Fibroblast of skin of left biceps (primary cell): ENCODE measurements at places on chromosomes 12 and 14.

- DNase-seq, result peak; percentile 71
These were observed 8.6 kb upstream of the ASB2 start for GRCh38 chr14:93984987-93985410.

- DNase-seq, result peak; percentile 15
These were observed 1.2 kb upstream of the CPNE8 start for GRCh38 chr12:38906482-38907200.

DNA sequence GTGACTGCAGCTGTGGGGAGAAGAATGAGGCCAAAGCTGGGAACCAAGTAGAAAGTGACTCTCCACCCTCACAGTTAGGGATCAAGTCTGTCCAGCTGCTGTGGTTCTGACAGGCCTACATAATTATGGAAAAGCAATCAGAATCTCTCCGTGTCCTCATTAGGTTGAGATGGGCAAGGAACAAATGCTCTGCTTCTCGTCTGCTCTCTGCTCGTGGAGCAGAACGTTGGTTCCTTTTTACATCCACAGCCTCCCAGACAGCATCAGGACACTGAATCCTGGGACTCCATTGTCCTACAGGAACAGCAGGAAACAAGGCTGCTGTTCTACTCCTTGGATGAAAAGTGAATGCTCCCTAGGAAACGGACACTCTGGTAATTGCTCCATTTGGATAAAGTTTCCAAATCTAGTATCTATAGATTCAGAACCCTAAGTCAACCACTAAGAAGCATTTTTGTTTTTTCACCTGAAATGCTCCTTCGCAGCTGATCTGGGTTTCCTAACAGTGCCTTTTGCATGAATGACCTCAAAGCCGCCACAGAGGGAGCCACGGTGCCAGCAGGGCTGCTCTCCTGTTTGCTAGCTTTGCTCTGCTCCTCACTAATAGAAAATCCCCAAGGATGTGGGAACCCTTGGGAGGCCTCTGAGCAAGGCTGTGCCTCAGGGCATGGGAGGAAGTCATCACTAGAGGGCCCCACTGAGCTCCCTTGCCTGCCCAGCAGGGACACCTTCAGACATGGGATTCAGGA lies 102.0 kb downstream of the EGLN3 start:
- DNase-seq, result no peak

- DNase-seq, result no peak
These were observed 210.6 kb downstream of the PHLDA1 start for GRCh38 chr12:75820848-75821578.

GRCh38 chr14:22522466-22522957 lies 66.5 kb downstream of the DAD1 start:
- DNase-seq, result no peak

DNA sequence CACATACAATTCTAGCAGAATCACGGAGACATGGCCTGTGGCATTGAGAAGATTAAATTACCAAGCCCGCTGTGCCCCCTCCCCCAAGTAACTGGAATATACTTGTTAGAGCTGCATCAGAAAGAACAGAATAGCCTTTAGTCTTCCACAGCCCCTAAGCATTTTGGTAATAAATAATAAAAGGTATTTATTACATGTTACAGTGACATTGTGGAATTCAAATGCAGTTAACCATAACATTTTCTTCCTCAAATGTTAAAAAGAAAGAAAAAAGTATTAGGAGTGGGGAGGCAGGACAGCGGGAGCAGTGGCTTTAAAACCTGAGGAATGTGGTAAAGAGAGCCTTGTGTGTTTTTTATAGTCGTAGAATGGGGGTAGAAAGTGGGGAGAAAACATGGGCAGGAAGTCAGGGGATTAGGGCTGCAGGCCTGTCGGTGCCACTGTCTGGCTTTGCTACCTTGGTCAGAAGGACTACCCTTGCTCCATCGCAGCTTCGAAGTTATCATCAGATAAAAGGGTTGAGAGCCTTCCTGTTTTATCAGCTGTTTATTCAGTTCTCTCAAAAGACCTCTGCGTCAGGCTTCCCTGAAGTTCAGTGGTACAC lies 255.9 kb downstream of the MSRB3 start:
- DNase-seq, result no peak

DNA sequence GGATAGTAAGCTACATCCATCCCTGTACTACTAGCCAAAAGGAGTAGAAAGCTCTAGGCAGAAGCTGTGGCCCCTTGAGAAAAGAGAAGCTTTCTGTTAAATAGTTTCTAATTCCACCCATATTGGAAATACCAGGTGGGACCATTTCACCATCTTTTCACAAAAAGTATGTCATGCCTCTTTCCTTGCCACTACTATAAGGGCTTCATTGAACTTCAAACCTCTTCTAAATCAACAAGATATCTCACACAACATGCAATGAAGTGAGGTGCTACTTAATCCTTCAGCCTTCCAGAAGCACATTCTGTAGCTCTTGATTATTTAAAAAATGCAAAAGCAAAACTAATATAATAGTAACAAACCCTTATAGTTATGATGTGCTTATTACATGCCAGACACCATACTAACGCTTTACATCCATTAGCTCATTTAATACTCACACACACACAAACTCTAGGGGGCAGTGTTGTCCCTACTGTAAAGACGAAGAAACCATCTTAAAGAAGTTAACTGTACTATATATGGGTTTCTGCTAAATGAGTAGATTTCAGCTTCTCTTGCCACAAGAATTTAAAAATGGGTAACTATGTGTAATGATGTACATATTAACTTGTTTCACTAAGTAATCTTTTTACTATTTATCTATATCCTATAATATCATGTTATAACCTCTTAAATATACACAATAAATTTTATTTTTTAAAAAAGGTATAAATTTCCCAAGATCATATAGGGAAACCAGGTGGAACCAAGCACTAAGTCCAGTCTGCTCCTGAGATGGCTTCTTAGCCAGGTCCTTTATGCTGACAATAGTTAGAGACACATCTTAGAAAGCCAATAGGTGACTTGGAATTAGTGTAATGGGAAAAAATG lies 124.4 kb downstream of the RPS29 start:
- peak; percentile 37 for DNase-seq

DNA sequence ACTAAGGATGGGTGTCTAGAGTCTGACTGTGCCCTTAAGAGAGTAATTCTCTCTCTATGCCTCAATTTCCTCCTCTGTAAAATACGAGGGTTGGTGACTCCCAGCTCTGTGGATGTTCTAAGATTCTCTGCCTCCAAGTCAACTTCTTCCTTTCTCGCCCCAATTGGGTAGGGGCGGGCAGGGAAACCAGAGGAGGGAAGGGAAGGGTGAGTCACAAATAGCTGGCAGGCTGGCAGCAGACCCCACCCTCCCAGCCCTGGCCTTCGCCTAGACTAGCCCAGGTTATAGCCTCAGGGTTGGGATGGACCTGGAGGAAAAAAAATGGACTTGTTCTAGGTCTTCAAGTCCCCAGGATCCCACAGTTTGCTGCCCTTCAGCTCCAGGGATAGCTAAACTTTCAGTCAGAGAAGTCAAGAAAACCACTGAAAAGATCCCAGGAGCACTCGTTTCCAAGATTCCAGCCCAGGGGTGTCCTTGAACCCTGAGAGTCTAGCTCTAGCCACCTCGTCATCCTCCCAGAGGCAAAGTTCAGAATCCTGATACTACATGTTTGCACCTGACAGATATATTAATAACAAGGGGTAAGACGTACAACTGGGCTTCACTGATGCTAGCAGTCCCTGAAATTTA lies 2.3 kb downstream of the DGKA start:
- no peak for DNase-seq

GRCh38 chr12:87383680-87384079 lies 645.5 kb downstream of the C12orf50 start:
- no peak for DNase-seq

DNA sequence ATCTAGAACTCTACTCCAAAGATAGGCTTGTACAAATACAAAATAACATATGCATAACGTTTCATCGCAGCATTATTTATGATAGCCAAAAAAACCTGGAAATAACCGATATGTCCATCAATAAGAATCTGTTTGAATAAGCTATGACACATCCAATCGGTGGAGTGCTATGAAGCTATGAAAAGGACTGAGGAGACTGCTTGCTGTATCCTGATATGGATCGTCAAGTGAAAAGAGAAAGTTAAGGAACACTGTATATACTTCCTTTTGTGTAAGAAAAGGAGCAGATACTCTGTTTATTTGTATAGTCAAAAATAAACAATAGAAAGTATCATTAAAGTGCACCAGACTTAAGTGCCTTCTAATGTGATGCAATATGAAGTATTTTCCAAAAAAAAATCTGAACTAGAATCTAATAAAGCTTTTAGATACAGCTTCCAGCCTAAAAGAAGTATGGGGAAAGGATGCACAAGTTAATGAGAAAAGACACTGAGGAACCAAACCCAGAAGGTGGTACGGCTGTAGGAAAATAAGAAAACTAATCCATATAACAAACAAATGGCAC lies 645 bp upstream of the KLHDC1 start:
- no peak for DNase-seq

GRCh38 chr12:92802906-92803305 lies 100.1 kb downstream of the PLEKHG7 start:
- DNase-seq, result no peak

DNA sequence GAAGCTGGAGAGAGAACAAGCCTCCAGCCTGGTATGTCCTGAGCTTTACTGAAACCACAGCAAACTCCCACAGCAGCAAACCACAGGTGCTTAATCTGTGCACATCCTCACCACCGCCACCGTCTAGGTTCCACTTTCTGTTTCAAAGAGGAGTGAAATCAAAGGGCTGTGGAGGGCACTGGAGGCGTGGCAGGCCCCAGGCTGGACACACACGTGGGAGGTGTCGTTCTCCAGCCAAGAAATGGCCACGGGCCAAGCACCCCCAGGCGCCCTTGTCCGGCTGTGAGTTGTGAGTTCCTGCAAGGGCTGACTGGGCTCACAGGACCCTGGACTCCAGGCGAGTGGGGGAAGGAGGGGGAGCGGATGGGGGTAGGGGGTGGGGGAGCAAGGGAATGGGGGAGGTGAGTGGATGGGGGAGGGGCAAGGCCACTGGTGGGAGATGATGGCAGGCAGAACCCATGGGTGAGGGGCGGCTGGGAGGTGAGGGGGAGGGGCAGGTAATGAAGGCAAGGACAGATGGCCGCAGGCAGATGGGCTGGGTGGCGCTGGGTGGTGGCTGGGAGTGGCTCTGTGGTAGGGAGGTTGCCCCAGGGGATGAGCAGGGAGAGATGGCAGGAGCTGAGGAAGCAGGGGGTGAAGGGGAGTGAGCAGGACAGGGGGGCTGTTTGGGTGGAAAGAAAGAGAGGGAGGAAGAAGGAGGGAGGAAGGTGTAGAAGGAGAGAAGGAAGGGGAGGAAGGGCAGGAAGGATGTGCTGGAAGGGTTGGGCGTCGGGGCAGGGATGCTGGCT lies 86.7 kb downstream of the NCOR2 start:
- no peak for DNase-seq
